Left lobe of liver (tissue), 2 donors: ENCODE measurements at places on chromosomes 13 and 19. TPM values are rescaled to one million over a fixed set of nuclear protein-coding genes. Genes with fewer than 3 reads are reported as not detected.

PSG4 gene
- not detected for total RNA-seq

SIAH3 gene
- total RNA-seq: not detected

TGFB1 gene
- 7.9 TPM for total RNA-seq

ZNF723 gene
- total RNA-seq: not detected

CYP4F12 gene
- total RNA-seq: 98.6 TPM

LYL1 gene
- 1.5 TPM for total RNA-seq

ZNF155 gene
- total RNA-seq: 2.7 TPM

CCDC169 gene
- total RNA-seq: 0.08 TPM

IFNL4 gene
- total RNA-seq: not detected

ZNF492 gene
- total RNA-seq: not detected

GPR18 gene
- 0.15 TPM for total RNA-seq

ASF1B gene
- total RNA-seq: 0.45 TPM

ADGRE3 gene
- total RNA-seq: 0.10 TPM

LILRB1 gene
- 2.6 TPM for total RNA-seq

VAV1 gene
- 3.1 TPM for total RNA-seq

TBCB gene
- total RNA-seq: 33.5 TPM

SERPINE3 gene
- total RNA-seq: not detected

DACH1 gene
- total RNA-seq: 1.2 TPM

ZFP36 gene
- total RNA-seq: 44.0 TPM

COMMD6 gene
- 46.7 TPM for total RNA-seq

ZIC2 gene
- 0.38 TPM for total RNA-seq

S1PR2 gene
- 1.9 TPM for total RNA-seq

ATP4B gene
- total RNA-seq: not detected

SIGLEC5 gene
- not detected for total RNA-seq

FAM83E gene
- total RNA-seq: 0.18 TPM

DCT gene
- total RNA-seq: 0.30 TPM

CGB3 gene
- not detected for total RNA-seq

PALM3 gene
- total RNA-seq: 42.7 TPM

RBM26 gene
- total RNA-seq: 10.7 TPM

ZSCAN4 gene
- total RNA-seq: not detected
